ENCODE measurements at places on chromosomes 16 and 17.

DNA sequence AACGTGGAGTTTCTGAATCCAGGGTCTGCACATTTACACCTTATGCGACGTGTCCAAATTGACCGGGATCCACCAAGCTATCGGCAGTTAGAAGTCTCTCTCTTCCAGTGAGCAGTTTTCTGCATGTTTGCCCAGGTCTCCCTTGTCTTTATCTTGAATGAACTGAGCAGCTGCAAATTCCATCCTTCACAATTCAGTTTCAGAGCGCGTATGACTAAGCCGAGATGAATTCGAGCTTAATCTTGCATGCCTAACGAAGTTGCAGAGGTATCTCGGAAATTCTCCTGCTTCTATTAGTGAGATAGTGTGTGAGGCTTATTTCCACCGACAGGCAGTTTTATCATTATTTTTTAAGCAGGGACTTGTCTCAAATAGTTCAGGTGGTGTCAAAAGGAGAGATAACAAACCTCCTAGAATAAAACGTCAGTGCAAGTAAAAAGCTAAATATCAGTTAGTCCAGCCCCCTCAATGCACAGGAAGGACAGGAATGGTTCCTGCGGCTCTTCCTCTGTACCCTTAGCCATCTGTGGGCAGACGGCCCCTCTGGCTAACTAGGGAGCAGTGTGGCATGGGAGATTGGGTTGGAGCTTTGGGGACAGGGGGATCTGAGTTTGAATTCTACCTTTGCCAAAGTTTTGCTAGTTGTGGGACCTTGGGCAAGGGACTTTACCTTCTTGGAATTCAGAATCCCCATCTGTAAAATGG lies 93.0 kb upstream of the GPR139 start:
- no peak for DNase-seq

DNA sequence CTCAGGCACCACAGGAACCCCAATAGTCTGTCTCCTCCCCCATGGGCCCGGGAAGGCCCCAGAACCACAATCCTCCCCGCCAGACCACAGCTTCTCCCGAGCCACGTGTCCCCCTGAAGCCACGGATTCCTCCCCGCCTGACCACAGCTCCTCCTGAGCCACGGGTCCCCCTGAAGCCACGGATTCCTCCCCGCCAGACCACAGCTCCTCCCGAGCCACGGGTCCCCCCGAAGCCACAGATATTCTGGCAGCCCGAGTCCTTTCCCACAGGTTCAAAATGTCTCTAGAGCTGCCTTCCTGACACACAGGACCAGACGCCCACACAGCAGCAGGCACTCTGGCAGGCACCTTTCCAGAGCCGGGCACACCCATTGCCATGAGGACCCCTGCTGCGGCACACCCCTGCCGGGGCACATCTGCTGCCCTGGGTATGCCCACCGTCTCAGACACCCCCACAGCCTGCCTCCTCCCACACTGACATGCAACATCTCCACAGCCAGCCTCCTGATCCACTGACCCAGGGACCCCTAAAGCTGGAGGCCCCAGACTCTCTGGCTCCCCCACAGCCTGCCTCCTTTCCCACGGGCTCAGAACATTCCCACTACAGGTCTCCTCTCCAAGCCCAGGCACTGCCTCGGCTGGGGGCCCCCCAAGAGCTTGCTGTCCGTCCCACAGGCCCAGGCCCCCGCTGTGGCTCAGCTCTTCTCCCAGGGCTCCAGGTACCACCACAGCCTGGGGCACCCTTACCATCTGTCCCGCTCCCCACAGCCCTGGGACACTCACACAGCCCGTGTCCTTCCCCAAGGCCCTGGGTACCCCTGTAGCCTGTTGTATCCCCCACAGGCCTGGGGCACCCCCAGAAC lies 2.2 kb downstream of the KIAA0753 start:
- DNase-seq, result no peak

- peak; percentile 65 for DNase-seq
Measured at GRCh38 chr16:29675811-29676643, 3.0 kb upstream of the QPRT start.

DNA sequence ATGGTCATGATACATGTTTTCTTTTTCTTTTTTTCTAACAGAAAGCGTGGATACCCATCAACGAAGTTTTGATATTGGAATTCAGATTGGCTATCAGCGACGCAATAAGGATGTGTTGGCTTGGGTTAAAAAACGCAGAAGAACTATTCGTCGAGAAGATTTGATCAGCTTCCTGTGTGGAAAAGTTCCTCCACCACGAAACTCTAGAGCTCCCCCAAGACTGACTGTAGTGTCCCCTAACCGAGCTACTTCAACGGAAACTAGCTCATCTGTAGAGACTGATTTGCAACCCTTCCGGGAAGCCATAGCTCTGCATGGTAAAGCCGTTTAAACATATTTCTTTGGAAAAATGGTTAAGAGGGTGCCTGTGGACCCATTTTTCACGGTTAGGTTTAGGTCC lies 11.5 kb downstream of the HAPSTR1 start:
- DNase-seq, result no peak

DNA sequence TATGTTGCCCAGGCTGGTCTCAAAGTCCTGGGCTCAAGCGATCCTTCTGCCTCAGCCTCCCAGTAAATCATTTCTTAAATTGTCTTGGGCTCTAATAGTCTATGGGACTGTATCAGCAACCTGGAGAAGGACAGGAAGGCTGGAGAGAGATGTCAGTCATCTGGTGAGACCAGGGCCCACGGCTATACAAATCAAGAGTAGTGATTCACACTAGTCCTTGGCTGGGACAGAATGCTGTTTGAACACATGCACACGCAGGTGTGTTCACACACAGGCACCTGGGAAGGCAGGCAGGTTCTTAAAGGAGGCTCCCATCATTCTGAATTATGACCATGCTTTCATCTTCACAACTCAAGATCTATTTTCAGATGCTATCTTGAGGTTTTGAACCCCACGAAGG lies 14.1 kb downstream of the NQO1 start:
- no peak for DNase-seq

- DNase-seq, result no peak
Measured at GRCh38 chr17:34673995-34674890, 94.9 kb downstream of the TMEM132E start.

- DNase-seq, result no peak
Measured at GRCh38 chr16:82650804-82651203, 24.0 kb downstream of the CDH13 start.

DNA sequence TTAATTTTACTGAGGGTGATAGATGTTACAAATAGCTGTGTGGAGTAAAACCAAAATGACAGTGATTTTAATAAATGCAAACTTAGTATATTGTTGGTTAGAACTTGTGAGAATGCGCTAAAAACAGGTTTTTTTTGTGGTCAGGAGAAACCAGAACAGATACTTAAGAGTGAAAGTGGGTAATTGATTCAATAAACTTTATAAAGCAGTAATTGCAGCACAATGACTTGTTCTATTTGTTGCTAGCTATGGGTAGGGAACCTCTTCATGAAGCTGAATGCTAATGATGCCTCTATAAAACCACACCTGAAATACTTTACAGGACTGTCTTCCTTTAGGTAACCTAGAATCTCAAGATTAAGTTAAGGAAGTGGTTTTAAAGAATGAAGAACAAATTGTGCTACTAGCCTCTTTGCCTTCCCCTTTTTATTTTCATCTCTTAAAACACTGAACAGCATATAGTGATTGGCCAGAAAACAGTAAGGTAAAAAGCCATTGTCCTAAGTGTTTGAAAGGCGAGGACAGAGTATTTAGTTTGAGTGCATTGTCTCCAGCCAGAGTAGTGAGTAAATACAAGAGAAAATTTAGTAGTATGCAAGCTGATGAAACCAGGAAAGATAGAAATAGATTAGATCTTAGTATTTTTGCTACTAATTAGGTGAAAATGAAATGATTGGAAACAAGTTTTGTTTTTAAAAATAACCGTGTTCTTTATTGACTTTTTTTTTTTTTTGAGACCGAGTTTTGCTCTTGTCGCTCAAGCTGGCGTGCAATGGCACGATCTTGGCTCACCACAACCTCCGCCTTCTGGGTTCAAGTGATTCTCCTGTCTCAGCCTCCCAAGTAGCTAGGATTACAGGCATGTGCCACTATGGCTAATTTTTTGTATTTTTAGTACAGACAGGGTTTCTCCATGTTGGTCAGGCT lies 6.0 kb downstream of the GGNBP2 start:
- no peak for DNase-seq

GRCh38 chr16:65429504-65430181 lies 307.8 kb upstream of the CDH11 start:
- no peak for DNase-seq

DNA sequence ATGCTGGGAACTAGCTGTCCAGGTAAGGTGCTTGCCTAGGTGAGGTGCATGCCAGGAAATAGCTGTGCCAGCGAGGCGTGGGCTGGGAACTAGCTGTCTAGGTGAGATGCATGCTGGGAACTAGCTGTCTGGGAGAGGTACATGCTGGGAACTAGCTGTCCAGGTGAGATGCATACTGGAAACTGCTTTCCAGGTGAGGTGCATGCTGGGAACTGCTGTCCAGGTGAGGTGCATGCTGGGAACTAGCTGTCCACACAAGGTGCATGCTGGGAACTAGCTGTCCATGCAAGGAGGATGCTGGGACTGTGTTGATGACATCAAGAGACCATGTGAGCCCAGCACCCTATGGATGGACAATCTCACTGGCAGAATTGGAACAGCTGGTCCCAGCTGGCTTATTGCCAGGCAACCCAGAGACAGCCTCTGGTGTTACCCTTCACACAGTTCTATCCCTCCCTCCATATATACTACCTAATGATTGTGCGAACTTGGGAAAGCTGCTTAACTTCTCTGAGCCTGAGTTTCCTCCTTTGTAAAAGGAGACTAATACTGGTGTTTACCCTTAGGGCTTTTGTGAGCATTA lies 479.9 kb upstream of the RBFOX1 start:
- DNase-seq, result no peak

GRCh38 chr16:73058616-73059409 lies 10.9 kb upstream of the ZFHX3 start:
- peak; percentile 31 for DNase-seq

- no peak for DNase-seq
Measured at GRCh38 chr17:73758245-73758644, 114.0 kb upstream of the SDK2 start.

DNA sequence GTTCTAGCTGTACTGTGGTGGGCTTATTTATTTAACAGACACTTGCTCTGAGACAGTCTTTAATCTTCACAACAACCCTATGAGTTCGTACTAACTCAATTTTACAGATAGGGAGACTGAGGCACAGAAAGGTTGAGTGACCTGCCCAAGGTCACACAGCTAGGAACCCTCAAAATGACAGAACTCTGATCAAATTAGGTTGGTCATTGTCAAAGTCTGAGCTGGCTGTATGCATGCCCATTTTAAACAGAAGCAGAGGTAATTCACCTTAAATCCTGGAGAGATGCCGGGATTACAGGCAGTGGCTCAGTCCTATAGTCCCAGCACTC lies 24.9 kb downstream of the LAT start:
- no peak for DNase-seq

GRCh38 chr17:17146786-17147406 lies 59.2 kb downstream of the PLD6 start:
- DNase-seq, result peak; percentile 10
